ENCODE measurements at places on chromosomes 1 and 21.

GRCh38 chr1:223742856-223743517, 30.6 kb downstream of the CAPN2 start:
- DNase-seq, result no peak

- DNase-seq, result no peak
Measured at GRCh38 chr1:112557385-112557784, 48.6 kb downstream of the WNT2B start.

- no peak for DNase-seq
Measured at GRCh38 chr1:75472089-75472970, 138.6 kb downstream of the SLC44A5 start.

- no peak for DNase-seq
Measured at GRCh38 chr1:22044690-22045420, 7.7 kb upstream of the CDC42 start.

DNA sequence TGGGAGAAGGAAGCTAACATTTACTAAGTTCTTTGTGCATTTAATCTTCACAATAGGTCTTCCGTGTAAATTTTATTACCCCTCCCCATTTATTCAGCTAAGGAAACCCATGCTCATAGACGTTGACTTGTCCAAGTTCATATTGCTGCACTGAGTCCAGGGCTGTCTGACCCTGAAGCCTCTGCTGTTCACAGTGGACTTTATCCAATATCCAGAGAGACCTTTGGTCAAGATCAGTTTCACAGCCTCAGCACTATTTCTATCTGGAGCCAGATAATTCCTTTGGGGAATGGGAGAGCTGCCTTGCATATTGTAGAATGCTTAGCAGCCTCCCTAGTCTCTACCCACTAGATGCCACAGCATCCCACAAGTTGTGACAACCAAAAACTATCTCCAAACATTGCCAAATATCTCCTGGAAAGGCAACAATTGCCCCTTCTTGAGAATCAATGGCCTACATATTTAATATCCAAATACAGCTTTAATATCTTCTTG, 26.4 kb downstream of the ILDR2 start:
- no peak for DNase-seq

DNA sequence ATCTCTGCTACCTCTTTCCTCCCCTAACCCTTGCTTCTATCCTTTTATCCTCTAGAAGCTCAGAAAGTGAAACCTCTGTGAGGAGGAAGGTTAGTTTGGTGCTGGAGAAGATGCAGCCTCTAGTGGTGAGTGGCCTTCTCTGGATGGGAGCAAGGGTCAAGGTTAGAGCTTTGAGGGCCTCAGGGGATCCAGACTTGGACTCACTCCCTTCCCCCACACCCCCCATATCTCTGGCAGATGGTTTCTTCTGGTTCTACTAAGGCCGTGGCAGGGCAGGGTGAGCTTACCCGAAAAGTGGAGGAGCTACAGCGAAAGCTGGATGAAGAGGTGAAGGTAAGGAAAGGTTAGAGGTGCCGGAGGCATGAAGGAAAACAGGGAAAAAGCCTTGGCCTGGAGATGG, 9.2 kb downstream of the CGN start:
- no peak for DNase-seq

DNA sequence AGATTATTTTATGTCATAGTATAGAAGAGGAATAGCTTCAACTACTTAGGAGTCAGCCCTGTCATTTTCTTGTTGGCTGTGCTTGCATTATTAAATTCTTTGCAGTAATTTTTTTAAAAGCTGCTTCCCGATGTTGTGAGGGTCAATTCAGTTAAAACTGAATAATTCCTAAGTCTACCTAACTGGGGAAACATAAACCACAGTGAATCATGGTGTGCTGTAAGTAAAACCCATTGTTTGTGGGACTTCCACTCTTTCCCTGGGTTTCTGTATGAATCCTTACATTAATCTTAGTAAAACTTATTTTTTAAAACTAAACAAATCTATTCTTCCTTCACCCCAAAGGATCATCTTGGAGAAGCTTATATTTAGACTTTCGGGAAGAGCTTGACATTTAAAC, 4.4 kb downstream of the SUCO start:
- DNase-seq, result no peak

DNA sequence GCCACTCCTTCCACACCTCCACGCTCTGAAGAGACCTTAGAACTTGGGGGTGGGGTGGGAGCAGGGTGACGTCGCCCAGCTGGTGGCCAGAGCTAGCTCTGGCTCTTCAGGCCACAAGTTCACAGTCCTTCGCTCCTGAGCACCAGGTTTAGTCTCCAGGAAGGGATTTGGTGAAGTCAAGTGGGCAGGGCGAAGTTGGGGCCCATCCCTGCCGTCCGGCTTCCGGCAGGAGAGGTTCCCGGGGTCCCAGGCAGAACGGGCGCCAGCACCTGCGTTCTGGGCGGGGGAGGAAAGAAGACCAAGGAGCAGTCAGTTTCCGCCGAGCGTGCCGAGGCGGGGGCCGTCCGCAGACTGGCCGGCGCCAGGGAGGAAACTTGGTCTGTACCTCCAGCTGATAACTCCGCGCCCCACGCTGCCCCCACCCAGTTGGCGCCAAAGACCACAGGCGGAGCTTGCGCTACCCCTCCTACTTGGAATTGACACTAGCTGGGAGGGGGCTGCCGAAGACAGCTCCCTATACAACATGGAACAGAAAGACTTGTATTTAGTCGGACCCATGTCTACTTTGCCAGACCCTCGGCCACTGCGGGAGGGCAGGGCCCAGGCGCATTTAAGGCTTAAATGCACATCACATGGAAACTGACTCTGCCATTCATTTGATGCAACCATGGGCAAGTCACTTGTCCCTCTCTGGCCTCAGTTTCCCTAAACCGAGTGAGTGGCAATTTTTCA, 995 bp downstream of the ID3 start:
- DNase-seq, result no peak

DNA sequence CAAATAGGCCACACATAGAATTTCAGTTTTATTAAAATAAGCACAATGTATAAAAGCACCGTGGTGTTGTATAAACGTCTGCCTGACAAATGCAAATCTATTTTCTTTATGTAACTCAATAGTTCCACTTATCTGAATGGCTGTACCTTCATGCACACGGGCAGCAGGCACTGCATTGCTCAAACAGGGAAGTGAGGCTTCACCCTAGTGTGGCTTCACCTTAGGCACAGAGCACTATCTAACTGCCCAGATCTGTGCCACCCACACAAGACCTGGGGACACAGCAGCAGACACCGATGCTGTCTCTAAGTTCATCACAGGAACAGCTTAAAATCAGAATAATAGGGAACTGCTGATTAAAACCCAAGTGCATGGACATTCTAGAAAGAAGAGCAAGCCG, 6.0 kb upstream of the KNCN start:
- DNase-seq, result no peak

DNA sequence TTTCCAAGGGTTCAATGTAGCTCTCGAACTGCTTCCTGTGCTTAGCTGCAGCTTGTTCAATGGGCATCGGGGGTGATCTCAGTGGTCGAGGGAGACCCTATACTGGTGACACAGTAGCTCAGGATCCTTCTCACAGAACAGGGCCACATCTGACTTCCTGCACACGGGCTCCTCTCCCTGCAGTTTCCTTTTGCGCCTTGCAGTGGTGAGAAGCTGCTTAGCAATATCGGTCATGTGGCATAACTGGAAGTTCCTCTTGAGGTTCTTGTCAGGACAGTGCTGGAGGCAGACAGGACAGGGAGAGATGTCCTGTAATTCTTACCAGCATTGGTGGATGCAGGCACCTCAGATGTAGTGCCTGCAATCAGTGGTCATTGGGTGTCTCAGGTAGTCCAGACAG, 140.5 kb upstream of the MAP1LC3C start:
- no peak for DNase-seq

DNA sequence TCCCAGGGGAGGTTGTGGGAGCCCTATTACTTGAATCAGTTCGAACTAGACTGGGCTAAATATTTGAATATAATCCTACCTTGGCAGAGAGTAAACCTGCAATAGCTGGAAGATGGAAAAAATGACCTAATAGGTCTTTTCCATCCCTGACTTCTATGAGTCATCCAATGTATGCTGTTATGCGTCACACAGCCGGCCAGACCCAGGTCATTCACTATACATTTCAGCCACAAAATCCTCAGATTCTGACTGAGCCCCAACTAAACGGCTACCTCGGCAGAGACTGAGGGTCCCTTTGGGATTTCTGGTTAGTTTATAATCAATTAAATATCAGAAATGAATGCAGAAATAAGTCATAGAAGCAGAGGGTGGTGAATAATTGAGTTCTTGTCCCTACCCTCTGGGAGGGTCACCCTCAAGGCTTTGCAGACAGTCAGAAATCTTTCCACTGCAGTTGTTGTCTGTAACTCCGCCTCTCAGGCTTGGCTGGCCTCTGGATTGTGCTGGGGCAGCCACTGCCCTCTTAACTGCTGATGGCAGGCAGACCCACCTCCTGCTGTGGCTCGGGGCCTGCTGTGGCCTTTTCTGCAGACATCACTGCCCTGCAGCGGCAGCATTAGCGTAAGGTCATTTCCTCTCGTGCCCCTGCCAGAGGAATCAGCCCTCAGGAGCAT, 240.5 kb downstream of the TGFB2 start:
- no peak for DNase-seq

DNA sequence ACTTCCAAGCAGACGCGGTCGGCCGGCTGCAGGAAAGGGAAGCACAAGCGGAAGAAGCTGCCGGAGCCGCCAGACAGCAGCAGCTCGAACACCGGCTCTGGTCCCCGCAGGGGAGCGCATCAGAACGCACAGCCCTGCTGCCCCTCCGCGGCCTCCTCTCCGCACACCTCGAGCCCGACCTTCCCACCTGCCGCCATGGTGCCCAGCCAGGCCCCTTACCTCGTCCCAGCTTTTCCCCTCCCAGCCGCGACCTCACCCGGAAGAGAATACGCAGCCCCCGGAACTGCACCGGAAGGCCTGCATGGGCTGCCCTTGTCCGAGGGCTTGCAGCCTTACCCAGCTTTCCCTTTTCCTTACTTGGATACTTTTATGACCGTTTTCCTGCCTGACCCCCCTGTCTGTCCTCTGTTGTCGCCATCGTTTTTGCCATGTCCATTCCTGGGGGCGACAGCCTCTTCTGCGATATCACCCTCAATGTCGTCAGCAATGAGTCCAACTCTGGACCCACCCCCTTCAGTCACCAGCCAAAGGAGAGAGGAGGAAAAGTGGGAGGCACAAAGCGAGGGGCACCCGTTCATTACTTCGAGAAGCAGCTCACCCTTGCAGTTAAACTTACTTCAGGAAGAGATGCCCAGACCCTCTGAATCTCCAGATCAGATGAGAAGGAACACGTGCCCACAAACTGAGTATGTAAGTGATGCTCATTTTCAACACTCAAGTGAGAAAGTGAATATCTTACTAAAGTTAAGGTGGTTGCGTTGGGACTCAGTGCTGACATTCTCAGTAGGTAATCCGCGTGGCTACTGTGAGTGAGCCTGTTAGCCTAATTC, 25.5 kb downstream of the UTS2 start:
- no peak for DNase-seq

DNA sequence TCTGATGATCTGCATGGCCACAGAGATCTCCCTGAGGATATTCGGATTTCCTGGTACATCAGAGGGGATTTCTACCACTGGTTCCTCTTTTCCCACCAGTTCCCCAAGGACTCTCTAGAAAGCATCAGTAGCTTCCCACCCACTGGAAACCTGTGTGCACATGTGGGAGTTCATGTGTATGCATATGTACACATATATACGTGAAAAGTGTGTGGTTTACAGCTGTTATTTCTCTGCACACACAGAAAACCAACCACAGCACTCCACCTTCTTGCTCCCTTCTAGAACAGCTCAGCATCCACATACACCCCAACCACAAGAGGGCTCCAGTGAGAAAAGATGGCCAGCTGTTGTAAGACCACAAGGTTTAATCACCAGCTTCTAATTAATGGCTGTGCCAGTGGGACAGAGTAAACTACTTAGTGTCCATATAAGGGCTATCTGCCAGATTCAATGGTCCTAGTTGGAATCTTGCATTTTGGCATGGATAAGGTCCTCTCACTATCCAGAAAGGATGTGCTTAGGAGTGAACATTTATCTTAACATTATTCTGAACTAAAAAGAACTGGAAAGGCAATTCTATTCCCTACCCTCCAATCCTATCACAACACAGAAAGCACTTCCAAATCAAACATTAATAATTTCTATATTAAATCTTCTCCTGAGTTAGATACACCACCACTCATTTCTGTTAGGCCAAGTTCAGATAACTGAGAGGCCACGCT, 24.1 kb downstream of the GPR3 start:
- no peak for DNase-seq

DNA sequence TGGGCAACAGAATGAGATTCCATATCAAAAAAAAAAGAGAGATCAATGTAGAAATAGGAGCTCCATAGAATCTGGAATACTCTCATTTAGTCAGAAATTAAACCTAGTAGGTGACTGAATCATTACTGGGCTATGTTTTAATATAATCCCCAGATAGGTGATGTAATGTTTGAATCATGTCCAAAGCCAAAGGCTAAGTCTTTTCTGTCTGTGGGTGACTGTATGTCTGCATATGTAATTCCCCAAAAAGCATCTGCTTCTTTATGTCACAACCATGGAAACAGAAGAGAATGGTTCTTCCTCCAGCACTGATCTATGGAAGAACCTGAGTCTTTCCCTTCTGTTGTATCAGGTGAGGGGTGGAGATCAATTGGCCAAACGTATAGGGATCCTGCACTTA, 5.8 kb downstream of the LAMC2 start:
- DNase-seq, result no peak

GRCh38 chr1:115086176-115086830, 3.0 kb downstream of the TSPAN2 start:
- DNase-seq, result no peak

- no peak for DNase-seq
Measured at GRCh38 chr1:245153552-245154428, 995 bp upstream of the KIF26B start.

DNA sequence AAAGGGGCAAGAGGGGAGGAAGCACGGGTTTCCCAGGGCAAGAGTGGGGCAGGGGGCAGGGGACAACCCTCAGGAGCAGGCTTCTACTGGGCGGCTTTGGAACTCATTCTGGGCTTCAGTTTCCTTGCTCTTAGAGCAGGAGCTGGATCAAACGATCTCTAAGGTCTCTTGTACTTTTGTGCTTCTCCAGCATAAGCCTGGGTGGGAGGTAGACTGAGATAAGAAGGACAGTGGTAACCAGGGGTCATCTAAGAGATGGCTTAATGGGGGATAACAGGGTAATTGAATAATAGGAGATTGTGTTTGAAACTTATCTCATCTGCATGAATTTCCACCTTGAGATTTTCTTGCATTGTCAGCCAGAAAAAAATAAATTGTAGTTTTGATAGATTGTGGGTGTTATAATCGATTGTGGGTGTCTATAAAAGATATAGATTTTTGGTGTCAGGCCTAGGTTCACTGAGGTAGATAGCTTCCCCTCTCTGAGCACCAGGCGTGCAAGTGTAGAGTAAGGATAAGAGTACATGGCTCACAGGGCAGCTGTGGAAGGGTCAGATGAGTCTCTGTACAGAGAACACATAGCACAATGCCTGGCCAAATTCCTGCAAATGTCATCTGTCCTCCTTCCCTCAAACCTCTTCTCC, 68.0 kb downstream of the CD58 start:
- no peak for DNase-seq

GRCh38 chr1:92858564-92859399, 26.9 kb downstream of the RPL5 start:
- DNase-seq, result peak; percentile 8

GRCh38 chr1:29466258-29466657, 229.9 kb downstream of the PTPRU start:
- no peak for DNase-seq

Measured in stimulated activated CD4-positive, alpha-beta T cell treated with anti-CD3 and anti-CD28 coated beads, Interleukin-1b, Interleukin-23, amount 100 ng/mL, for 1 hour (primary cell).